Fibroblast of lung (primary cell): ENCODE measurements at places on chromosomes 7 and 10. TPM values are rescaled to one million over a fixed set of nuclear protein-coding genes. Genes with fewer than 3 reads are reported as not detected.
A peak's percentile ranks its signal among the peaks of the same experiment; 100 is the strongest.

PTF1A gene
- total RNA-seq: not detected in 2 replicates

DNA sequence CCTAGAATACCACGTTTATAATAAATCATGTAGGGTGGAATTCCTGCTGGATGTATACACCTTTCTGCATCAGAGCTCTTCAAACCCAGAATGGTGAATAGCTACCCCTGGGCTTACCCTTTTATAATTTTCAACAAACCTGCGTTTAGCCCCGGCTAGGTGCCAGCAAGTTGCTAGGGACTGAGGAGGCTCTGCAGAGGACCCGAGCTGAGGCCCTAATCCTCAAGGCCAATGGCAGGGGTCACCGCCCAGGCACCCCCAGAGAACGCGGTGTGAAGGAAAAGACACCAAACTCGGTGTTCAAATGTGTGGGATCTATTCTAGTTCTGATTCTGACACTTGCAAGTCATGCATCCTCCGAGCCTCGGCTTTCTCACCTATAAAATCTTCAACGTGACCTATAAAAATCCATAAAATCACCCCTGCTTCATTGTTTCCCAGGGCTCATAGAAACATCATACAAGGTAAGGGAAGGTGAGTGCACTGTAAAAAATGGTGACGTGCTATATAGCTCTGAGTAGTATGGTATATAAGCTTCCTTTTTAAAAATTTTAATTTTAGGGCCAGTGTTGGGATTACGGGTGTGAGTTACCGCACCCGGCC is 2.5 kb upstream of the ANXA11 start:
- no peak for DNase-seq

- peak; percentile 55 for DNase-seq
These were observed 60.4 kb upstream of the ADO start for GRCh38 chr10:62744136-62744535.

DNA sequence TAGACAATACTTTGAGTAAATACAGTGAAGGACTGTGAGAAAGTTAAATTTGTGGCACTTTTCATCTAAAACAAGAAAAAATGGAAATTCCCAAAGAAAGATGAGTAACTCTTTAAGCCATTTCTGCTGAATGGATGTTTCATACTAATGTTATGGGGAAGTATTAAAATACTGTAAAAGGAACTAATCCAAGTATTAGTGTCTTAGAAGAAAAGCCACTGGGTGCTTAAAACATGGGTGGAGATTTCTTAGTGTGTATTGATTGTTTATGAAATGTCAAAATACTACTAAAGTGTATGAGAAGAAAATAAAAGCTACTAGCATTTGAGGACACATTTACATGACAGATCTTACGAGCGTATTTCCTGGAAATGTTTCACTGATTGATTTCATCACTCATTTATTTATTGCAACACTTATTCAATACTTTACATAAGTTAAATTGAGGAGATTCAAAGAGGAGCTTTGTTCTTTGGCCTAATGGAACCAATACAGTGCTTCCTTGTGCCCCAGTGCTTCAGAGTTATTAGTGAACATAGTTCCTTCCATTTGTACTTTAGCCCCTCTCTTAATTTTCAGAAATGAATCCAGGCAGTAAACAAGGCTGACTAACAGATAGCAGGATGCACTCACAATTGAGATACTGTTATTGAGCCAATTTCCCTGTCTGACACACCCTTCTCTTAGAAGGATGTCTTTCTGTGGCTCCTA is 155.5 kb upstream of the AHR start:
- peak; percentile 16 for DNase-seq

- no peak for DNase-seq
These were observed 58.5 kb downstream of the RASGEF1A start for GRCh38 chr10:43208147-43209073.

RADIL gene
- 0.33 and 0.51 TPM in 2 replicates for total RNA-seq

TCF7L2 gene
- total RNA-seq: 4.1 and 5.0 TPM in 2 replicates

ATG9B gene
- total RNA-seq: under 0.01 TPM in 1 of 2 replicates, not detected in the other

DNA sequence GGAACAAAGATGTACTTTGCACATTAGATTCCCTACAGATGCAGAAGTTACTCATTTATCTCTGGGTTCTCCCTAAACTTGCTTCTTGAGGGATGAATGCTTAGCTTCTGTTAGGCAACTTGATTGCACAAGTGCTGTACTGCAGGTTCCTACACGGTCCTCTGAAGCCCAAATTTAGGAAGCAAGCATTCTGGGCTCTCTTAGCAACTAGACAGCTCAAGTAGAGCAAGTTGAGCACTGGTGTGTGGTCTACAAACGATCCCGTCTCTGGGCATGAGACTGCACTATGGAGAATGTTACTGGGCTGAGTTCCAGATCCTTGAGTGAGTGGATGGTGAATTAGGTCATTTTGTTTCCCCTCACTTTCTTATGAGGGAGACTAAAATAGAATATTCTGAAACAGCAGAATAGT is 14.3 kb downstream of the SEMA3D start:
- peak; percentile 88 for DNase-seq

- peak; percentile 12 for DNase-seq
These were observed 90.5 kb downstream of the TWIST1 start for GRCh38 chr7:19026888-19027287.

CPVL gene
- 0.17 and 0.51 TPM in 2 replicates for total RNA-seq

PLEKHS1 gene
- total RNA-seq: not detected in 2 replicates

GRCh38 chr7:22181663-22182062 is 175.3 kb downstream of the RAPGEF5 start:
- DNase-seq: no peak

MYOF gene
- 161 and 298 TPM in 2 replicates for total RNA-seq

GRCh38 chr7:108299251-108299973 is 156.8 kb downstream of the NRCAM start:
- peak; percentile 85 for DNase-seq

DNA sequence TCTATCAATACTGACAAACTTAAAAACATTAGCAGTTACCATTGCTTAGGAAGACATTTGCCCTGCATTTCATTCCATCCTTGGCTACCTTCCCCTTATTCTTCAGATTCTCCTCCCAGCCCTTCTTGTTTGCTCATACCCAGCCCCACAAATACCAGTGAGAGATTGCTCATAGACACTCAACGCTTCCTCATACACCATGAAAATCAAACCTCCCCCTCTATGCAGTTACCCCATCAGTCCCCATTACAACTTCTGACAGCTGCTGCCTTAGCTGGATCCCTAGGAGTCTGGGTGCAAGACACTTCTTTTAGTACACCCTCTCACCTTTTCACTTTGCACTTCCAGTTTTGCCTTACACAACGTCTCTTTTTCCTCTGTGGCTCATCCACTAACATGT is 28.3 kb upstream of the PIK3CG start:
- no peak for DNase-seq

MOSPD3 gene
- total RNA-seq: 3.9 and 5.9 TPM in 2 replicates

- no peak for DNase-seq
These were observed 13.8 kb downstream of the LRRC4 start for GRCh38 chr7:128017460-128017859.

GRCh38 chr10:74841265-74841973 is 15.0 kb downstream of the KAT6B start:
- peak; percentile 44 for DNase-seq

DNA sequence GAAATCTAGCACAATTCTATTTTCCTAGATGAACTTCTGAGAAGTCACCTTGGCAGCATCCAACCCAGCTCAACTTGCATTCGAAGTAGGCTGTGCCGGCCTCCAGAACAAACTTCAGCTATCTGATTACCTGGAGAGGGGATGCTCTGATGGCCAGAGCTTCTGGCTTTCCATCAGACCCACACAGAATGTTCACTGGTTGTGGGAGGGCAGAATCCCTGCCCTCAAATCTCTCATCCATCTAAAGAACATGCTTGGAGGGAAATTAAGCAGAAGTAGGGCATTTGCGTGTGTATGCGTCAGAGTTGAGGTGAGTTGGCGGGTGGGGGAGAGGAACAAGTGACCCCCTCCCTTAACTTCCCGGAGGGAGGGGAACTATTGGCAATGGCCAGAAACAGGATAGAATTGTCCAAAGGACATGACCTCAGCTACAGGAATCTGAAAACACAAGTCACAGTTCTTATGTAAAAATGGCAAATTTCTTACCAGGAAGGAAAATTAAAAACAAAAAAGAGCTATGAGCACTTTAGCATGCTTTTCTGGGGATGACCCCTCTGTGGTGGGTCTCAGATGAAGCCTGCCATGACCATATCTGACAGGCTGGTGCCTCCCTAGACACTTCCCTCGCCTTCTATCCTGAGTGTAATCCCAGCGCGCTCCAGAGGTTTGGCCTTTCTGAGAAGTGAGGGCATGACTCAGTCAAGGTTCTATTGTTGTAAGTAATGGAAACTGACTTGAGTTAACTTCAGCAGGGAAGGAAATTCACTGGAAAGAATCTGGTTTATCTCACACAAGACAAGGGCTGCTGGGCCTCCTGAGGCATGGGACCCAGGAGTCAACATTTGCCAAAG is 278.8 kb downstream of the RPS24 start:
- DNase-seq: no peak

DNA sequence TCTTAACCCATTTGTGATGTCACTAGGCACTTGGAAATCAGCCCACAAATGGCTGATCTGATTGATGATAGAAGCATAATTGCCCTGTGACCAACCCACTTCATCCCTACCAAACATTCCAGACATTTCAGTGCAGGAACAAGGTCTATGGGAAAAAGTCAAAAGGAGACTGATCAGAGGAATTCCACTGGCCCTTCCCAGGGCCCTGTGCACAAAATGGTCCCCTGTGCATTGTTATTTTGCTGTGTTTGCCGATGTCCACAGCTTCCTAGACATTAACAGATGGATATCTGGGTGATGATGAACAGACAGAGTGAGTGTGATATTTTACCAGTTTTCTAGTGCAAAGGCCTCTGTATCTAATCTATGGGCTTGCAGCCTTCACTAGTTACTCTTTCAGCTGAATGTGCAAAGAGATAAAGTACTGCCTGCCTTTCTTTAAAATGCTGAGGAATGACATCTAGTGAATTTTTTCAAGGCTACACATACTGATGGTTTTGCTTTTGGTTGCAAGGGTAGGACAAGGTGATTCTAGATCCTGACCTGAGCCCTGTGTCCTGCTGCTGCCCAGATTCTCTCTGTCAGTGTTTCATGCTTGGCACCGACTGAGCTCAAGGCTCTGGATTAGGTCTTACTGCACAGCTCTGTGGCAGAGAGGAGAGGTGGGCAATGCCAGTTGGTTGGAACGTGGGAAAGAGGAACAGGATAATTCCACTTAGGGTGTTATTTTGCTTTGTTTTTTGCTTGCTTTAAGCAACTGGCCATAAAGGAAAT is 55.4 kb downstream of the CALD1 start:
- peak; percentile 85 for DNase-seq

DNA sequence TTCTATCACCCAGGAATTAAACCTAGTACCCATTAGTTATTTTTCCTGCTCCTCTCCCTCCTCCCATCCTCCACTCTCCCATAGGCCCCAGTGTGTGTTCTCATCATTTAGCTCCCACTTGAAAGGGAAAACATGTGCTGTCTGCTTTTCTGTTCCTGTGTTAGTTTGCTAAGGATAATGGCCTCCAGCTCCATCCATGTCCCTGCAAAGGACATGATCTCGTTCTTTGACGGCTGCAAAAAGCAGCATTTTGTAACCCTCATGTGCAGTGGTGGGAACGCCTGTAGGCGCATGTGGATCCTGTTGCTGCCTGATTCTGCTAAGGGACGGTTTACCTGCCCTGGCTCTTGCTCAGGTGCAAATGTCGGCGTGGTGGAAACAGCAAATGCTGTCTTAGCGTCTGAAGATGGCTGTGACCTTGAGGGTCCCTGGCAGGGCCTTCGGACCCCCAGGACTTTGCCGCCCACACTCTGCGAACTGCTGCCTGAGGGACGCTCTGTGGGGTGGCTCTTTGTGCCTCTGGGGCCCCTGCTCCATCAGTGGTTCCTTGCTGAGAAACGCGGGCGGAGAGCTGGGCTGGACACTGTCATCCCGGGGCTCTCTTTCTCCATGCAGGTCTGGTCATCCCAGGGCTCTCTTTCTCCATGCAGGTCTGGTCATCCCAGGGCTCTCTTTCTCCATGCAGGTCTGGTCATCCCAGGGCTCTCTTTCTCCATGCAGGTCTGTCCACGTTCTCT is 5.6 kb upstream of the MTG1 start:
- no peak for DNase-seq

KLF14 gene
- under 0.01 TPM in 2 replicates for total RNA-seq

ARMC3 gene
- not detected in 2 replicates for total RNA-seq

DNA sequence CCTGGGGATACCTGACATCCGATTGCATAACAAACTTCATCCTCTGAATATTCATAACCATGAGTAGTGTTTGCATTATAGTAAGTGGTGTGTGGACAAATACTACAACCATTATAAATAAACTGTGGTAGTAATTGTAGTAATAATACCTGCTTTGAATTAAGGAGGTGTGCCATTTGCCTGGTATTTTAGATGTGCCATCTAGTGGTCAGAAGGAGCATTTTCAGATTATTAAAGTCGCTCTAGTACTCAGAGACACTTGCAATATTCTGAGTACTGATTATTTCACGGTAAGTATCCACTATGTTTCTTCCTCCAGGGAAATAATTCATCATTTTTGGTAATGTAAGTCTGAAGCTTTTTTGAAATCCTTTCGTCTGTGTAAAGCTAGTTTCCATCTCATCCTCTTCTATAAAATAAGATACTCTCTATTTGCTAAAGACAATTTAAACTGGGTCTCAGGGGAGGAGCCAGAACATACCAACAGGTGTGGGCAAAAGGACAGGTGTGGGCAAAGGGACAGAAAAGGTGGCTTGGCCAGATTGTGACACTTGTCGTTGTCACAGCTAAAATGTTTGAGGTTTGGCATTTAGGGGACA is 115.3 kb upstream of the WDR11 start:
- peak; percentile 21 for DNase-seq

GRCh38 chr7:79452032-79452494 is 1.4 kb downstream of the MAGI2 start:
- DNase-seq: peak; percentile 88

DNA sequence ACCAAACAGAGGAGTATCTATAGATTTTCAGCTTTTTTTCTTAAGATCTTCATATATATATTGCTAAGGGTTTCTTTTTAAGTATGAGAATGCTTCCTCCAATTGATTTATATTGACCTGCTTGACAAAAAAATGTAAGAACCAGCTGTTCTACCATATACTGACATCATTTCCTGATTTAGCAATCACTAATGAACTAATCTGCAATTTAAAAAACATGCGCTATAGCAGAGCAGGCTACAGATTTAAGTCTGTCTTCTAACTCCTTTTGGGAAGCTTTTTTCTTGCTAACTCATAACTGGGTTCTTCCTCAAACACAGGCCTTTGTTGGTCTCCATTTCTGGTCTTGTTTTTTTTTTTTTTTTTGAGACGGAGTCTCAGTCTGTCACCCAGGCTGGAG is 33.2 kb downstream of the ABCC2 start:
- DNase-seq: peak; percentile 55

NAT16 gene
- total RNA-seq: not detected in 2 replicates

HECW1 gene
- 0.77 and 6.1 TPM in 2 replicates for total RNA-seq

- no peak for DNase-seq
These were observed 31.7 kb upstream of the IKZF1 start for GRCh38 chr7:50272808-50273207.

TAC1 gene
- total RNA-seq: under 0.01 and 0.33 TPM in 2 replicates

AKR1B15 gene
- not detected in 2 replicates for total RNA-seq

MRPL32 gene
- total RNA-seq: 55.5 and 63.7 TPM in 2 replicates

- DNase-seq: no peak
These were observed 26.5 kb upstream of the GPR141 start for GRCh38 chr7:37656913-37657530.

ZFAND4 gene
- 7.2 and 9.6 TPM in 2 replicates for total RNA-seq

- no peak for DNase-seq
These were observed 8.9 kb downstream of the PRRT4 start for GRCh38 chr7:128352636-128353035.

TMEM196 gene
- total RNA-seq: not detected in 2 replicates

GRCh38 chr10:22345301-22346095 is at the start of gene SPAG6:
TSS of gene SPAG6 (plus strand) at chr10:22345496. CDS start at chr10:22345612, 116 bp downstream.
- no peak for DNase-seq

- DNase-seq: peak; percentile 6
These were observed 102.4 kb upstream of the SEMA3D start for GRCh38 chr7:85289279-85289678.
